Muscle of arm (tissue), 14 donors: ENCODE measurements at places on chromosomes 11 and 22. TPM values are rescaled to one million over a fixed set of nuclear protein-coding genes. Genes with fewer than 3 reads are reported as not detected.

Gene OR10G4
- not detected for polyA plus RNA-seq

Gene SAC3D1
- polyA plus RNA-seq = 9.1 TPM

Gene MRGPRF
- 13.5 TPM for polyA plus RNA-seq

Gene PATE2
- 0.15 TPM for polyA plus RNA-seq

Gene OR51E2
- polyA plus RNA-seq = 0.98 TPM
